Stimulated activated CD4-positive, alpha-beta T cell treated with anti-CD3 and anti-CD28 coated beads, Interleukin-4, amount 100 ng/mL, for 48 hours (primary cell): ENCODE measurements at places on chromosomes 11 and 22.

GRCh38 chr11:71336176-71336995 lies 84.0 kb upstream of the SHANK2 start:
- no peak for DNase-seq

GRCh38 chr22:49609207-49609876 lies 218.3 kb downstream of the BRD1 start:
- DNase-seq, result no peak

GRCh38 chr11:17036666-17037658 lies 22.7 kb upstream of the PLEKHA7 start:
- DNase-seq, result no peak

DNA sequence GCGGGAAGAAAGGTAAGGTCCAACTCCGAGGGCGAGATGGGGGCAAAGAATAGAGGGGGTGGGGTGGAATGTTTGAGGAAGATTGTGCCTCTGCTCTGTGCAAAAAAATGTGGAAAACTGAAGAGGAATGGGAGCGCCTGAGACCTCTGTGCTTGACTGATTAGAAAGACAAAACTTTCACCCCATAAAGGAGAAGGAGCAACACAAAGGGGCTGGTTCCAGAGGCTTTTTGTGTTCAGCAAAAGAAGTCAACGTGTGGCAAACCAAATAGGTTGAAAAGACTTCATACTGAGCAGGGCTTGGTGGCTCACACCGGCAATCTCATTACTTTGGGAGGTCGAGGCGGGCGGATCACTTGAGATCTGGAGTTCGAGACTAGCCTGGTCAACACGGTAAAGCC lies 50.8 kb downstream of the GRAMD1B start:
- no peak for DNase-seq

- no peak for DNase-seq
Observed at GRCh38 chr11:102836290-102836875, 7.0 kb downstream of the MMP3 start.

DNA sequence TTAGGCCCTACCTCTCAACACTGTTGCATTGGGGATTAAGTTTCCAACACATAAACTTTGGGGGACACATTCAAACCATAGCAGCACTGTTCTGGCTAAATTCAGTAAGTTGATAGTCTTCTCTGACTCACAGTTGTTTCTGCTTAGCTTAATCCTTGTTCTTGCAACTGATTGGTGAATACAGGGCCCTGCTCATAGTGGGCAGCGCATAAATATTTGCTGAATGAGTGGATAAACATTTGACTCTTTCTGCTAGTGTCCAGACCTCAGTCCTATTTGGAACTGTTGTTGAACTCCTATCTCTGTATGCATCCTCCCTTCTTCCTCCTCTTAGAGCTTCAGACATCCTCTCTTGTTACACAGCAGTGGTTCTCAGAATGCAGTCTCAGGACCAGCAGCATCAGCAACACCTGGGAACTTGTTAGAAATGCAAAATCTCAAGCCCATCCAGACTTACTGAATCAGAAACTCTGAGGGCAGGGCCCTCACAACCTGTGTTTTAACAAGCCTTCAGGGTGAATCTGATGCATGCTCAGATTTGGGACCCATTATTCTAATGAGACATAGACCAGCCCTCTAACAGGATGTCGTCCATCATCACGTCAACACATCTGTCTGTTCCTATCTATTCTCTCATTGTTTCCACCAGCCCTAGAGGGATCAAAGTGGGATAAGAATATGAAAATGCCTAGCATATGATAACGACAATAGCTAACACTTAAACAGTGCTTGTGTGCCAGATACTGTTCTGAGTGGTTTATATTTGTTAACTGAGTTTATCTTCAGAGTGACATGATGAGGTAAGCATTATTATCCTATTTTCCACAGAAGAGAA lies 22.3 kb downstream of the SPON1 start:
- no peak for DNase-seq

DNA sequence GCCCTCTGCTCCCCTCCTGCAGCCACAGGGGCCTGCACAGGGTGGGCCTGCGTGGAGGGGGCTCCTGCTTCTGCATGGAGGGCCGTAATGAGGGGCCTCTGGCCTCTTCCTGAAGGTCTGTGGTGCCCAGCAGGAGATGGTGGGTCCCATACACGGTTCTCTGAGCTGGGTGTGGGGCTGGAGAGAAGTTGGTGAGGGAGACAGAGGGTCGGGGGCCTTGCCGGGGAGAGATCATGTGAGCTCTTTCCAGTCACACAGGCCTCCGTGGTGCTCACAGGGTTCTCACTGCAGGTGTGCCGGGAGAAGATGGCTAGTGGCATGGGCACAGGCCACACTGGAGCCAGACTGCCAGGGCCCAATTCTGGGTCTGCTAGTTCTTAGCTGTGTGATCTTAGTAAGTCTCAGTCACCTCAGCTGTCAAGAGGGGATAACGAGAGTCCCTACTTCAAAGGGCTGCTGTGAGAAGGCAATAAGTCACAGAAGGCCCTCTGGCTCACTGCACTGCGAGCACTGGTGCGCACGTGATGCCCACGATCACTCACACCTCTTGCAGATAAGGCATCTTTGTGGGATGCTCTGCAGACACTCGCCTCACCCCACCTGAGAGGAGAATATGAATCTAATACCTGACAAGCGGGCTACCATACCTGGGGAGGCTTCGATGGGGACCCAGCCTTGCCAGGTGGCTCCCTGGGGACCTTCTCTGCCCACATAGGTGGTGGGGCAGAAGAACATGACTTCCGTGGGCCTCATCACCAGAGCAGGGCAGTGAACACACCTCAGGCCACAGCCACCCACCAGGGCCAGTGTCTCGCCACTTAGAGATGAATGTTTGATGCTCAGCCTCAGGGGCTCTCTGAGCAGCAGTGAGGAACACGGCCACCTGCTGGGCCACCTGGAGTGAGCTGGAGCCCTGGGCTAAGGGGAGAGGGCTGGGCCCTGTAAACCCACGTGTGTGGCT lies 14.5 kb downstream of the KCNC1 start:
- no peak for DNase-seq

GRCh38 chr11:1200611-1201191 lies 22.2 kb upstream of the MUC5B start:
- no peak for DNase-seq

GRCh38 chr11:46609386-46609785 lies 7.6 kb downstream of the HARBI1 start:
- no peak for DNase-seq

GRCh38 chr22:36197065-36197440 lies 4.6 kb downstream of the APOL4 start:
- no peak for DNase-seq

DNA sequence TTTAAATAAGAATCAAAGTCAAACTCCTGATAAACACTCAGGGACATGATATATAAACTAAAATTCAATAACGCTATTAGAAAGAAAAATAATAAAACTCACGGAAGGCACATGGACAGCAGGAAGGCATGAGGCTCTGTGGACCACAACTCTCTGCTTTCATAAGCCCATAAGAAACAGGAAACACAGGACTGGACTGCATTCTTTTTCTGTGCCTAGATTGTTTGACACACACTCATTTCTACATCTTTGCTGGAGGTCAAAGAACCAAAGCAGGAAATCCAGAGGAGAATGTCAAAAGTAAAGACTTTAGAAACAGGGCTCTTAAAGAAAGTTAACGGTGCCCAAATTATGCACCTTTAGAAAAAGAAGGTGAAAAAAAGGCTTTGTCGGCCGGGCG lies 71.3 kb downstream of the RAB30 start:
- no peak for DNase-seq

DNA sequence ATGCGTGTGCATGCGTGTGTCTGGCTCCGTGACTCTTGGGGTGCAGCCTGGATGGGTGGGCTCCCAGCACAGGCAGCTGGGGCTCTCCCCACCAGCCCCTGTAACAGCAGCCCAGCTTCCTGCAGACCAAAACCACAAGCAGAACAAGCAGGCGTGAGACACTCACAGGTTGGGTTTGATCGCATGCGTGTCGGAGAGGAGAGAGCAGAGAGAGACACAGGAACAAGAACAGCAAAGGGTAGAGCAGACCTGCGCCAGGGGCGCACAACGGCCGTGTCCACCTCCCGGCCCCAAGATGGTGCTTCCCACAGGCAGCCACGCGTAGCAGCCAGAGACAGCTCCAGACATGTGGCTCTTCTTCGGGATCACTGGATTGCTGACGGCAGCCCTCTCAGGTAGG lies at the start of gene CD6:
CD6 (plus strand) TSS at position 161 of the 400 bp plus-strand sequence; CDS start at position 347, 186 bp downstream.
- DNase-seq, result no peak

- DNase-seq, result no peak
Observed at GRCh38 chr11:86869531-86869930, 69.2 kb downstream of the PRSS23 start.

GRCh38 chr11:117796456-117796871 lies 552 bp downstream of the DSCAML1 start:
- no peak for DNase-seq

DNA sequence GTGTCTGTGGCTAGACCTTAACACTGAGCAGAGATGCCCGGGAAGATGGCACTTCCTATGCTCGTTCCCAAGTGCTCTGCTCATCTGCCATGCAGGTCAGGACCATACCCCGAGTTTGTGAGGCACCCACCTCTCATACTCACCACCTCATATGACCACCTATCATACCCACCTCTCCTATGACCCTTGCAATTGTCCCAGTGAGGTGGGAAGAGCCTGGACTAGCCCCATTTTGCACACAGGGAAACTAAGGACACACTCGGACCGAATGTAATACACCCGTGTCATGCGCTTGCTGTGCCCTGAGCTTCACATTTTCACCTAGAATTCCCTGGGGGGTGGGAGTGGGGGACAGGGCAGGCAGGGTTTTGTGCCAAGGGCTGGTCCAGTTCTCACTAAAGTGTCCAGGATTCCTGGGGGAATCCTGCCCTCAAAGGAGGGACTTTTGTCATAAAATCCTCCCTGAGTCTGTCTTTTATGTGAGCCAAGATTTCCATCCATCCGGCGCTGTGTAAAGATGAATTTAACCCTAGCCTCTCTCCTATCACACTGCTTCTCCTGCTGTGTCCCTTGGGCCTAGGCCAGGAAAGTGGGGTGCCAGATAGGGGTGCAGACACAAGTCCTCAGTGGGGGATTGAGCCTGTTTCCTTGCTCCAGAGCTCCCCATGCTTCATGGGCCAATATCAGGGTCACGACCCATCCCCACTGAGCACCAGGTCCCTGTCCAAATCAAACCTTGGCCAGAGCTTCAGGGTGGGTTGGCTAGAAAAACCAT lies 20.0 kb downstream of the TPBGL start:
- DNase-seq, result no peak

DNA sequence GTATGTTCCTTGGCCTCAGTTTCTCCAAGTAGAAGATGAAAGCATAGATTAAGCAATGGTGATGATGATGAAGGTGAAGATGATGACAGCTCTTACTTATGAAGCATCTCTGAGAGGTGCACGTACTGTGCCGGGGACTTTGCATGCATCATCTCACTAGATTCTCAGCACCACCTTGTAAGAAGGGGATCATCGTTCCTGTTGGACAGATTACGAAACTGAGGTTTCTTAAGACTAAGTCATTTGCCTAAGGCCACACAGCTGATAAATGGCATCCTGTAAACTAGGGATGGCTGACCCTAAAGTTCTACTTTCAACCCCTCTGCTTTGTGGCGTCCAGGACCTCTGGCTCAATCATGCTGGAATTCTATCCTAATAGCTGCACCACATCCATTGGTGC lies 8.7 kb downstream of the MS4A15 start:
- DNase-seq, result no peak

- no peak for DNase-seq
Observed at GRCh38 chr11:19398273-19398672, 157.5 kb upstream of the E2F8 start.

- no peak for DNase-seq
Observed at GRCh38 chr11:109806205-109806604, 287.0 kb upstream of the ZC3H12C start.

DNA sequence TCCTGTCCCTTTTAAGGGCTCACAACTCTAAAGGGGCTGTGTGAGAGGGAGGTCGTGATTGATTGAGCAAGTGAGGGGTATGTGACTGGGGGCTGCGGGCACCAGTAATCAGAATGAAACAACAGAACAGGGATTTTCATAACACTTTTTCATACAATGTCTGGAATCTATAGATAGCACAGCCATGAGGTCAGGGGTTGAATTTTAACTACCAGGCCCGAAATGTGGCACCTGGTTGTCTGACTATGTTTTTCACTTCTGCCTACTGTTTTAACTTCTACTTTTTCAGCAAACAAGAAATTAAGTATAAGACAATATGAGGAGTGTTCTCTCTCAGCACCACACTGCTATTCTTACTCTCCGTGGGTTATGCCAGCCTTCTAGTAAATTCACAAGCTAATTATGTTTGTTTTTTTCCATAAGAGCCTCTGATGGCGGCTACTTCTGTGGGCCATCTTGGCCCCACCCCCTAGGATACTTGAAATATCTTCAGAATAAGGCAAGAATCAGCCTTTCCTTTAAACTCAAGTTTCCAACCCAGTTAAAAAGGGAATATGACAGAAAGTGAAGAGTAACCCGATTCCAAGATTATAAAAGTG lies 552.8 kb upstream of the CHORDC1 start:
- DNase-seq, result no peak

DNA sequence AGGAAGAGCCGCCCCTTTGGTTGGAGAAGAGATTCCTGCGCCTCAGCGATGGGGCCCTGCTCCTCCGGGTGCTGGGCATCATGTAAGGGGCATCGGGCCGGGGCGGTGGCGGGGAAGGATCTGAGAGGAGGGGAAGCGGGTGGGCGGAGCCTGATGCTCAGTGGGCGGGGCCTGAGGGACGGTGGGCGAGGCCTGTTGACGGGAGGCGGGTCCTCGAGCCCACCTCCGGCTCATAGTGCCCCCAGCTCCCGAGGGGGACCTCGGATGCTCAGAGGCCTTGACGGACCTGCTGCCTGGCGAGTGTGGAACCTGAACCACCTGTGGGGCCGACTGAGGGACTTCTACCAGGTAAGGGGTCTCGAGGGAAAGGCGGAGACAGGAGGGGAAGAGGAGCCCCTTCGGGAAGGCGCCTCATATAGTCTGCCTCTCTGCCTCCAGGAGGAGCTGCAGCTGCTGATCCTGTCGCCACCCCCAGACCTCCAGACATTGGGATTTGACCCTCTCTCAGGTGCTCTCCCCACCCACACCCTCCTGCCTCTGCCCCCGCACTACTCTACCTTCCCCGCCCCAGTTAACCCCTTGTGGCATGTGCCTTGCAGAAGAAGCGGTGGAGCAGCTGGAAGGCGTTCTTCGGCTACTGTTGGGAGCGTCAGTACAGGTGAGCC lies 799 bp downstream of the CCDC88B start:
- DNase-seq, result peak; percentile 67

DNA sequence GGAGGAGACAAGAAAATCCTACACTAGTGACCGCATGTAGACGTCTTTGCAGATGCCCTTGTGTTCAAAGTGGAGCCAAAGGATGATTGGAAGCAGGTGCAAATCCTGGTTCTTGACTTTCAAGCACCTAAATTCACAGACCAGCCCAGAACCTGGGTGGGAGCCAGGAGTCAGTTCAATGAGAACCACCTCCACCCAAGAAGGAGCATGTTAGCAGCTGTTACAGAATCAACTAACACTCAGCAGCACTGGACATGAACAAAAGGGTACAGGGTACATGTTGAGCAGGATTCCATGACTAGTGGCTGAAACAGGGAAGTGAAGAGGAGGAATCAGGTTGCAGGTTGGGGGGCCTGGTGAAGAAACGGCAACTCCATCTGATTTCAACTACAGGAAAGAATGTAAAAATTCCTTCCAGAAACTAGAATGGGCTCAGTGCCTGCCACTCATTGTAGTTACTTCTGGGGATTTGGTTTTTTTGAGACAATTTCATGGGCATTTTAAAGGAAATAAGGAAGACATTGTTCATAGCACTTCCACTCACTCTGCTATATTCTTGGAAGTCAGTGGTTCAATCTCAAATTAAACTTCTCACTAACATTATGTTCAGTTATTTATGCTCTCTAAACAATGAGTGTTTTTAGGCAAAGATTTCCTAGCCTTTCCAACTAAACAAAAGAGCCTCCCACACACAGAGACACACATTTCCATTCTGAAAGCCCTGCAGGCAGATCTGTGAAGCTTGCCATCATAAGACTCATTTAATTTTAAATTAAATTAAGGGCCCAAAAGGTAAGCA lies 173.3 kb downstream of the CADM1 start:
- no peak for DNase-seq
